T1000 (cell line): ENCODE measurements at places on chromosomes 7 and 10.

DNA sequence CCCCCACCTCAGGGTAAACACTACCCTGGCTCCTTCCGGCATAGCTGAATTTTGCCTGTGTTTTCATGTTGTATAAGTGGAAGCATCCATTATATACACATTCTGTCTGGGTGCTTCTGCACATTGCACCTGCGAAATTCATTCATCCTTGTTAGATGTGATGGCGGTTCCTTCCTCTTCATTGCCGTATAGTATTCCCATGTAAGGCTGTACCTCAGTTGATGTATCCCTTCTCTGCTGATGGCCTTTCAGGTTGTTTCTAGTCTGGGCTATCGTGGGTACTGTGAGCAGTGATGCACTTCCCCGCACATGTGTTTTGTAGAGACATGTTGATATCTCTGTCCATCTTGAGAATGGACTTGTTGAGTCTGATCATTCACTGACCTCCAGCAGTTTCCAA lies 28.9 kb downstream of the ELFN1 start:
- no peak for DNase-seq

DNA sequence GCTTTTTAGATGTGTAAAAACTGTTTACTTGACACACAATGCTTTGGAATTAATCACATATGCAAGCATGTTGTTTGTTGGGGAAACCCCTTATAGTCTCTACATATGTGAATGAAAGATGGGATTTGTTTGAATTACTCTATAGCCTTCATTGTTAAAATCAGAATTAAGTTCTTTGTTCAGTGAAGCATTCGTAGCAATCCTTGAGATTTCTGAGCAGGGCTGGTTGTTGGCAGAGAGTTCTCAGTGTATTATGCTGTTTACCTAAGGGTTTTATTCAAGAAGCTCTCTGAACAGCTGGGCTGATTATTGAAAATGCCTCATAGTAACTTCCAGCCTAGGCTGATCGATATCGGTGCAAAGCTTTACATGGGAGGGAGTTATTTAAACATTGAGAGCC lies 190.9 kb downstream of the VTI1A start:
- no peak for DNase-seq

GRCh38 chr7:131522325-131522930 lies 34.0 kb downstream of the PODXL start:
- no peak for DNase-seq

GRCh38 chr10:128529225-128529624 lies 403.0 kb upstream of the MKI67 start:
- no peak for DNase-seq

- DNase-seq: no peak
Observed at GRCh38 chr10:129021594-129022304, 445.3 kb upstream of the MGMT start.

- no peak for DNase-seq
Observed at GRCh38 chr10:46542567-46543465, 13.6 kb downstream of the GPRIN2 start.

- no peak for DNase-seq
Observed at GRCh38 chr7:106018566-106019469, 55.8 kb downstream of the CDHR3 start.

DNA sequence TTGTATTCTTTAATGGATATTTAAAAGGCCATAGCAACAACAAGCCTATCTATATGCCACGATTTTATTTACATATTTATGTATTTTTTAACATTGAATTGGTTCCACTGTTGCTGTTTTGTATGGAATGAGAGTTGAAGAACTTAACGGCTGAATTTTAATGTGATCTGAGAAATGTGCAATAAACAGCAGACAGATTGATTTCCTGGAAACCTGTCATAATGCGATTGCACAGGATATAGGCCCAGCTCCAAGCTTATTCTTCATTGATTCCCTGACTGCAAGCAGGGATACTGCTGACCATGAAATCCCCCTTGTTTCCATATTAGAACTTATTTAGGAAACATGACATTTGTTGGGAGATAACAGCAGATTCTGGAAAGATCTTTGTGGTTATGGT lies 195.6 kb downstream of the KCND2 start:
- DNase-seq: no peak

GRCh38 chr10:19817231-19817933 lies 1.1 kb downstream of the PLXDC2 start:
- DNase-seq: no peak

DNA sequence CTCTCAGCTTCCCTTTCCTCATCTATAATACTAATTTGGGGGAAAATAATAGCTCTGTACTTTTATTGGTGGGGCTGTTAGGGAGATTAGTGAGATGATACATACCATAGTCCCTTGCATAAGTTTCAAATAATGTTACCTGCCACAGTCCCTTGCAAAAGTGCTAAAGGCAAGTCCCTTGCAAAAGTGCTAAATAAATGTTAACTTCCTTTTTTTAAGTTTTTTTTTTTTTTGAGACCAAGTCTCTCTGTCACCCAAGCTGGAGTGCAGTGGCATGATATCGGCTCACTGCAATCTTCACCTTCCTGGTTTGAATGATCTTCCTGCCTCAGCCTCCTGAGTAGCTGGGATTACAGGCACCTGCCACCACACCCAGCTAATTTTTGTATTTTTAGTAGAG lies 43.4 kb upstream of the SRGN start:
- DNase-seq: no peak

DNA sequence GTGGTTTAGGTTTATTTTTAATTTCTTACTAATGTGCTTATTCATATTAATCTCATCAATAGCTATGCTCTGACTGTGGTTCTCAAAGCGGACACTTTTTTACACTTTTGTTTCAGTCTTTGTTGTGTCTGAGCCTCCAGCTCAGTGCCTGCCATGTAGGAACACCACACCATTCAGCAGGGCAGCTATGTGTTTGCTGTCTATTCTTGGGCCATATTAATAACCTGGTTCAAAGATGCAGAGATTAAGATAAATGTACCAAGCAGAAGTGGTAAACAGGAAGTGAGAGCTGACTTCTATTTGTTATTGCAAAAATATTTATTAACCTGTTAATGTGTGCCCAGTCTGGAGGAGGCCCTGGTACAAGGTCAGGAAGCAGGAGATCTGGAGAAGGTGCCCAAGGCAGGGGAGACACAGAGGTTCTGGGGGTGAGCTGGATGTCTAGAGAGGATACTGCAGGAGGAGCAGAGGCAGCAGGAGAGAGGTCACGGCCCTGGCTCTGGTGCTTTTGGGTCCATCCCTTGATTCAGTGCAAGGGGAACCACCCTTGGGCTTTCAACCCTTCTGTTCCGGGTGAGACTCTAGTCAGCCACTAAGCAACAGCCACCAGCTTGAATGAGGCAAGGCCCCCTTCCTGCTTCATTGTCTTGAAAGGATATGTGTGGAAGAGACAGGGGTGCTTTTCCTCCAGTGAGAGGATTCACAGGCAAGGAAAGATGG lies 1.9 kb downstream of the TBXAS1 start:
- no peak for DNase-seq

DNA sequence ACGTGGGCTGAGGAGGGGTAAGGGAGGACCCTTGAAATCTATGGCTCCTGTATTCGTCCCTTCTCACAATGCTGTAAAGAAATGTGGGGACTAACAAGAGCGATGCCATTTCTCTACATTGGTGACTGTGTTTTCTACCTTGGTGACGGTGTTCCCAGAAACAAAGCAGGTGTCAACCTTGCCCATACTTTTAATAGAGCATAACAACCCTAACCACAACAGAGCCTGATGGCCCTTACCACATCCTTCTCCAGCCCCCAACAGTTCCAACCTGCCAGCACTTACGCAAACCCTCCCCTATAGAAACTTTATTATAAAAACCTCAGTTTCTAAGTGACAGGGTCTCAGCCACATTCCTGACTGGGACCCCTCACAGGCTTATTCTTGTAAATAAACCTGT lies 28.2 kb upstream of the ADCYAP1R1 start:
- DNase-seq: no peak

- DNase-seq: no peak
Observed at GRCh38 chr7:117673839-117674238, 194.0 kb downstream of the CFTR start.
